ENCODE measurements at places on chromosomes 4 and X.

GRCh38 chr4:52743444-52744019, 7.7 kb downstream of the ERVMER34-1 start:
- DNase-seq = no peak

DNA sequence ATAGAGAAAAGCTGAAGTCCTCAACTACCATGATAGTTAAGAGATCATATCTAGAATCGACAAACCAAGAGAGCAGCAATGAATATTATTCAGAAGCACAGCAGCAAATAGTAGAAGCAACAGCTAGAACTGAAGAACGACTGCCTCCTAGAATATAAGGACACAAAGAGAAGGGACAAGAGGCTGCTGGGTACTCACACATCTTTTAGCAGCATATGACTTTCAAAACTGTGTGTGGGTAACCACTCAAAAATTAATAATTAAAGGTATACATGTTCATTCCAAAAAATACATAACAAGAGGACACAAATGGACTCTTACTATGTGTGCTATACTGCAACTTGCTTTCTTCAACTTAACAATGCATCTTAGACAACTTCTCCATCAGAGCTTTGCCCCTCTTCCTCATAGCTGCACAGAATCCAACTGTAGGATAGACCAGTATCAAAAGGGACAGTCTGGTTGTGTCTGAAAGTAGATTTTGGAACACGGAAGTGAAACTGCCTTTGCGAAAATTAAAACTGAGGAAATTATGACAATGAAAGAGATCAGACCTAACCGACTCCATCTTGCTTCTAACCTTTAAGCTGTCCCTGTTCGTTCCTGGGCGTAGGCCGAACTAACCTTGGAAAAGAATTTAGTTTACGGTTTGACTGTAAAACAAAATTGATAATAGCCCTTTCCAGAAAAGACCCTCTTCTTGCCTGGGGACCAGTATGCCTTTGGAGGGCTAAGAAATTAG, 125.7 kb downstream of the SH3KBP1 start:
- DNase-seq = no peak

DNA sequence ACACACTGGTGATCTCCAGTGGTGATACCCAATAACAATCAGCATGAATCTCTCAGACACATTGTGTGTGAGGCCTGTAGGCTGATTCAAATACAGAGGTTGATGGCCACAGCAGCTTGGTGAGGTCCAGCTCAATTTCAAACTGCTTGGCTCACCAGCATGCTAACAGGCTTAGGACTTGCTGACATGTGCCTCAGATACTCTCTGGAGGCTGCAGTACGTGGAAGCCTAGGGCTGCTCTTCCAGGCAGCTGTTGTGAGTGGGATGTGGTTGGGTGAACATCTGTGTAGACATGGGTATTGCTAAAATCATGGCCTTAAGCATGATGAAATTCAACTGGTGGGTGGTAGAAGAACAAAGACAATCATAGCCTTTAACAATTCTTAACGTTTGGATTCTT, 4.3 kb downstream of the CXCL9 start:
- no peak for DNase-seq

DNA sequence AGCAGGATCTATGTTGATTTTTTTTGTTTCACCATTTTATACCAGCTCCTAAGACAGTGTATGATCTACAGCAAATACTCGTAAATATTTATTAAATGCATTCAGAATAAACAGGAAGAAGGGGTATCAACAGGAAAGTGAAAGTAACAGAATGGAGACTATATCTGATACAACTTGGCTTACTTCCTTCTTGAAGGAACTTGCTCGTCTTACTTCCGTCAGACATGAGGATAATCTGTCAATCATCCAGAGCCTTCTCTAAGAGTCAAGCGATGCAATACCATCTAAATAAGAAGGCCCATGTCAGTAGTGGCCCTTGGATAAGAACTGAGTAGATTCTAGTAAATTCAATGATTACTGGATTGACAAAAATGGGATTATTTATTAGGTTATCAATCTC, 84.2 kb downstream of the CAMK2D start:
- DNase-seq = no peak

DNA sequence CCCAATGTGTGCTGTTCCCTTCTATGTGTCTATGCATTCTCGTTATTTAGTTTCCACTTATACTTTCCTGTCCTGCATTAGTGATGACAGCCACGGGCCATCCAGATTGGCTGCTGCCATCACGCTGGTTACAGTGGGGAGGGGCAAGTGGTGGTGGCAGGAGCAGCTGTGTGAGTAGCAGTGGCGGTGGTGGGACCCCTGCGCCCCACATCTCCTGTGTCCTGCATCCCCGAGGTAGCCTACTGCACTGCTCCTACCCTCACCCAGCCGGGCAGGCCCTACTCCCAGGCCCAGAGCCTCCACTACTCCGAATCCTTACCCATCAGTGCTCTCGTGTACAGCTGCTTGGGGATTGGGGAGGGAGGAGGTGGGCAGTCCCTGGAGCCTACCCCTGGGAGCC, 798.7 kb upstream of the AGA start:
- no peak for DNase-seq

DNA sequence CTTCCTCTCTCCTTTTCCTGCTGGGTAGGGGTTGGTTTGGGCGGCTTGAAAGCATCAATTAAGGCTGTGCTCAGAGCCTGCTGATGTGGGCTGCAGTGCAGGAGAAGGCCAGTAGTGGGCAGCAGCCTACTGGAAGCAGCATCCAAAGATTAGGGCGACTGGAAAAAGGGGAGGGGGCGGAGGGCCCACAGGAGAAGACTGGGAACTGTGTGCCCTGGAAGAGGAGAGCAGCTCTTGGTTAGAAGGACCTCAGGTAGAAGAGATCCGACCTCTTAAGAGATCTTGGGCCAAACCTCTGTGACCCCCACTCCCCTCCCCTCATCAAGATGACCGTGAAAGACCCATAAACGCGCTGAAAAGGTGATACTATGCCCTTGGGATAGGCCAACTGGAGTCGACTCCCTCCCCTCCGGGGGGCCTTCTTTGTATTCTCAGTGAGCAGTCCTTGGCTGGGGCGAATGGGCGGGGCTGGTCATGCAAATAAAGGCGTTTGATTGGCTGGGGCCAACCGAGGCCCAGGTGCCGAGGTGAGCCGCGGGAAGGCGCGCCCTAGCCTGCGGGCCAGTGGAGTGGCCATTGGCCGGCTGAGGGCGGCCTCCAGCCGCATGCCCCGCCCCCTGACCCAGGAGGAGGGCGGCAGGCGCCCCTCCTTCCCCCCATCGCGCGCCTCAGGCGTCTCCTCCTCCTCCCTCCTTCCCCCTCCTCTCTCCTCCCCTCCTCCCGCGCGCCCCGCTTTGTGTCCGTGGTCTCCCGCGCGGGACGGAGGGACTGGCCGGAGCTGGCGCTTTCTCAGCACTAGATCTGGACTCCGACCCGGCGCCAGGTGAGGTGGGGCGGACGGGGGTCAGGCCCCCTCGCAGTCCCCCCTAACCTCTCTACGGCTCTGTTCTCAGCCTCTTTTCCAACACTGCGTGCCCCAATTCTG, 10.1 kb downstream of the DLG3 start:
- peak; percentile 93 for DNase-seq

GRCh38 chrX:127124871-127125270, 305.3 kb downstream of the PRR32 start:
- DNase-seq = no peak

DNA sequence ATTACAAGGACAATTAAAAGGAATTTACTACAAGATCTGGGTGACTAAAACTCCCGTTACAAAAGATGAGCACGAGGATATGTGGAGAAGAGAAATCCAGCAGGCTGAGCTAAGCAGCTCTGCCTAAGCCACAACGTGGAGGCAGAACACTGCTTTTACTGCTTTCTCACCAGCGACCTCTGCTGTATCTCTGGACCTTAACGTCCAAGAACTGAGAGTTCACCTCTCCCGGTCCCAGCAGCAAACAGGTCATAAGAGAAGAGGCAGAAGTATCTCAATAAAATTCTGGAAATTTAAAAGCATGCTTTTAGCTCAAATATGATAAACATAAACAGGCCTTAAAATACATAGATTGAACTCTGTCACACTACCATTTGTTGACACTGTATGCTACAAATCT, 81.0 kb downstream of the ADGRA3 start:
- no peak for DNase-seq

DNA sequence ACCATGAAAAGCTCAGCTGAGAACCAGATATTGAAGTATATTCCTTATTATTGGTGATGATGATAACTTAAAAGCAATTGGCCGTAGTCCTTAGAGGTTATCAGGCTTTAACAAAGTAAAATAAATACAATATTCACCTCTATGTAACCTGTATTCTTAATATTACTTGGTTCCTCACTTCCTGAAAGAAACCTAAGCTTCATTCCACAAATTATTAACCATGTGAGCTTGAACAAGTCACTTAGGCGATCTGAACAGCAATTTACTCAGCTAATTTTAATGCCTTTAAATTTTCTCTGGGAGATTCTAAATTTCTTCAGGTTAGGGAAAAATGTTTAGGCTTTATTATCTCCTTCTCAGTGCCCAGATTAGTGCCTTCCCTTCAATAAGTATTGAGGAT, 69.2 kb downstream of the CLDN22 start:
- no peak for DNase-seq

DNA sequence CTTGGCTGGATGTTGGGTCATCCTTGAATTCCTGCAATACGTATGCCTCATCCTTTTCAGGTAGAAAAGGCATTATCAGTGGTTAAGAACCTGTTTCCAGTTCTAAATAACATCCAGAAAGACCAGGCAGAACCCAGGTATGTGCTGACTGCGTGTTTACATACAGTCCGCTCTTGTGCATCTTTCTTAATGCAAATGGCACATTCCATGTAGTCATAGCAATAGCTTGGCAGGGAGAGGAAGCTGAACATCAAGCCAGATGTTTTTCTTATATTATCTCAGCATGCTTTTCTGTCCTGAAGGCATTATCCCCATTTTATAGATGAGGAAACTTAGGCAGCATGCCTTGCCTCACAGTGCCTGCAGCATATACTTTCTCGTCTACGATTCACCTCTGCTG, 2.1 kb downstream of the DCLK2 start:
- no peak for DNase-seq

- DNase-seq = no peak
Measured at GRCh38 chr4:168177546-168178149, 85.3 kb downstream of the ANXA10 start.

- no peak for DNase-seq
Measured at GRCh38 chr4:140222171-140222570, 68.2 kb upstream of the MAML3 start.

DNA sequence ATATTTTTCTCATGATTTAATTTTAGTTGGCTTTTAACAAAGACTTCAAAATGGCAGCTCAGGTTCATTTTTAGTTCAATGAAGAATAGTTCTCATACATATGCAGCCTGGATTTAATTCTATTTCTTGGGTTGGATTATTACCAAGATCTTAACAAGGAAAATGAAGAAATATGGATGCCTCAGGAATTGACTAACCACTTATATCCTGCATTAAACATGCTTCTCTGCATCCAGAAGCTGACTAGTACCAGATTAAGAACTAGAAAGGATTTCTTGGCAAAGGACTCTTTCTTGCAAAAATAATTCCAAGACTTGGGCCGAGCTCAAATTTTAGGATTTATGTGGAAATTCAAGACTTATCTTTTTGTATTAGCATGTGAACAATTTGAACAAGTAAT, 5.6 kb upstream of the KLHL2 start:
- no peak for DNase-seq

DNA sequence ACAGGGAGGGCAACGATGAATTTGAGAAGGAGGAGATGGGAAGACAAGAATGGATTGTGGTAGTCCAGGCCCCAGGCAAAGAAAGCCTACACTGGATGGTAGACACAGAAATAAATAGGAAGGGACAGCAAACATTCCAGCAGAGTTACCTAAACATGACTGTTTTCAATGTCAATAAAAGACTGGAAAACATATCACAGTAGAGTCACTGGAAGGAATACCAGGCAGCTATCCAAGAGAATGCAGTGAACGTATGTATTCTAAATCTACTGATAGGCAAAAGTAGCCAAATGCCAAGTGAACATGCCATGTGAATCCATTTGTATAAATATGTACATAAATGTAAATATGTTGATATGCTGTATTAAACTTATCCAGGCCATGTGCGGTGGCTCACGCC, 183.0 kb downstream of the PALLD start:
- no peak for DNase-seq

DNA sequence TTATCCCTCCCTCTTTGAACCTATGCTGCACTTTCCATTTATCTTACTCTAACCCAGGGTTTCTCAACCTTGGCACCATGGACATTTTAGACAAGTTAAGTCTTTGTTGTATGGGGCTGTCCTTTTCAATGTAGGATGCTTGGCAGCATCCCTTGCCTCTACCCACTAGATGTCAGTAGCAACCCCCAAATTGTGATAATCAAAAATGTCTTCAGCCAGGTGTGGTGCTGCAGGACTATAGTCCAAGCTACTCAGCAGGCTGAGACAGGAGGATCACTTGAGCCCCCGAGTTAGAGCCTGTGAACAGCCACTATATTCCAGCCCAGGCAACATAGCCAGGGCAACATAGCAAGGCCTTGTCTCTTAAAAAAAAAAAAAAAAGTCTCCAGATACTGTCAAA, 7.0 kb downstream of the LRCH2 start:
- peak; percentile 12 for DNase-seq

DNA sequence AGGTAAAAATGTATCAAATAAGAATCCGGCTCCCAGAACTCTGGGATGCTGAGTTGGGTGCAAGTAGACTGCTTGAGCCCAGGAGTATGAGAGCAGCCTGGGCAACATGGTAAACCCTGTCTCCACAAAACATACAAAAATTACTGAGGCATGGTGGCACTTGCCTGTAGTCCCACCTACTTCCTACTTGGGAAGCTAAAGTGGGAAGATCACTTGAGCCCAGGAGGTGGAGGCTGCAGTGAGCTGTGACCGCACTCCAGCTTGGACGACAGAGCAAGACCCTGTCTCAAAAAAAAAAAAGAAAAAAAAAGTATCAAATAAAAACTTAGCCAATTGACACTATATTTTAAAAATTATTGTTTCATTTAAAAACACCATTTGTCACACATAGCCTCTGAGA, 84.4 kb downstream of the FBXW7 start:
- DNase-seq = no peak

GRCh38 chr4:140053185-140053584, 100.8 kb downstream of the MAML3 start:
- no peak for DNase-seq

DNA sequence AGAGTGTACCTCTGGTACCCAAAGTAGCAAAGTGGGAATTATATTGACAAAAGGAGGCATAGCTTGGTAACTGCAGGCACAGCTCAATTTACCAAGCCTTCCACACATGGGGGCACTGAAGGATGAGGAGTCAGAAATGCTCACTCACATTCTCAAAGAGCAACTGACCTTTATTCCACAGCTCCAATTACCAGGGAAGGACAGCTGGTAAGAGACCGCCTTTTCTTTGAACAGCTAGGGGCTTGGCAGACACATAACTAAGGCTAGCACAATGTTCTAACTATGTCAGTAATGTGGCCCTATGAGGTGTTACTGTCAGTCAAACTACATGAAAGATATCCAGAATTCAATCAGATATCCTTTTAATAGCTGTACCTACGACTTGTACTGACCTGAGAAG, 20.5 kb upstream of the STS start:
- DNase-seq = no peak

DNA sequence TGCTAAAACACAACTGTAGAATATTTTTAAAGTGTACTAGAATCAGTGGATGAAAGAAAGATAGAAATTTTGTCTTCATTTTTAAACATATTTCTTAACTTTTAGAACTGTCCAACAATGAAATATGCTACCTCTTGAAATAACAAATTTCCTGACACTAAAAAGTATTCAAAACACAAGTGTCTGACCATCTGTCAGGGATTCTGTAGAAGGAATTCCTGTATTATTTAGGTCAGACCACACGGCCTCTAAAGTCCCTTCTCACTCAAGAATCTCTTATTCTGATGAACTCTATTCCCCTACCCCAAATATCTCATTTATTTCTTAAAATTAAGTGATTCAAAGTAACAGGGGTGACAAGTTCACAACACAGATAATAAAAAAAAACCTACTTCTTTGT, 99.1 kb downstream of the MAML3 start:
- no peak for DNase-seq
